ENCODE measurements at places on chromosomes 13 and 19. TPM values are rescaled to one million over a fixed set of nuclear protein-coding genes. Genes with fewer than 3 reads are reported as not detected.

DNA sequence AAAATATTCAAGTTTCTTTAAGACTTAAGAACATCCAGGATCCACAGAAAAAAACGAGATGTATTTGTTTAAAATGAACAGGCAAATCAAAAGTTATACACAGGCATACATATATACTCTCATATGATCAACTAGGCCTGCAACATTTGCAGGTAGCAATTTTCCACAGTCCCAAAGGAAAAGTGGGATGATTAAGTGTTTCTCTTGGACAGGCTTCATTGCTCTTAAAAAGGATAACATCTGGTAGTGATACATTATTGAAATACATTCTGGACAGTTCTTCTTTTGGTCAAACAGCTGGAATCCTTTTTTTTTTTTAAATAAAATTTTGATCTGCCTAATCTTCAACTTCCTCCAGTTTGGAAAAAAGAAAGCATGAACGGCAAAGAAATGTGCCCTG, 114.8 kb upstream of the TDRD3 start:
- no peak overlapping the region for H3K27ac ChIP-seq
- no peak for DNase-seq
- H3K36me3 ChIP-seq = no peaks in the 10 kb centered on the region
- H3K4me3 ChIP-seq = no peak overlapping the region

DNA sequence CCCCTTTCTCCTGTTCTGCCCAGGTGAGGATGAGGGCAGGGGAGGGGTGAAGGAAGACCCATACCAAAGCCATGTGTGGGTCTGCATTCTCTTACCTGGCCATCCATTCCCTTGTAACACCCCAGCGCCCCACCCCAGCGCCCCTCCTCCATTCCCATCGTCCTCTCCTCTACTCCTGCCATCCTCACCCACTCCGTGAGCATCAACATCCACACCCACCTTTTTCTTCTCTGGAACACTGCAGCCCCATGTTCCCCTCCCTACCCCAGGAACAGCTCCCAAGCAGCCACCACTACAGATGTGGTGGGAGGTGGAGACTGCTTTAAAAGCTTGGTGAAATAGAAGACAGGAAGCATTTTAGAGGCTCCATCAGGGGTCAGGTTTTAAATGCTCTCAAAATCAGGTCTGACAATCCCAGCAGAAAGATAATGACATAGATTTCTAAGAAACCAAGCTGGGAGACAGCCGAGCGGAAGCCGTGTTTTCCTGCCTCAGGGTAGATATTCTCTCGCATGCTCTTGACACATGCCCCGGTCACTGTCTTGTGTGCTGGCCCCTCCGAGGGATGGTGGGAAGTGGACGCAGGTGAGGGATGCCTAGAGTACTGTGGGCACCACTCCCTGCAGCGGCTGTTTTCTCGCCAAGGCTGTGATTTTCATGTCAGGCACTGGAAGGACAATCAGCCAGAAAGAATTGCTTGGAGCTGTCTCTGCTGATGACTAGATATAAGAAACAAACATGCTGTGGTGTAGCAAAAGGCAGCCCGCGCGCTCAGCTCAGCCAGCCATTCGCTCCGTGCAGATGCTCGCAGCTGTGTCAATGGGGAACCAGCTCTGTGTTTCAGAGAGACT, 9.8 kb downstream of the MEDAG start:
- H3K36me3 ChIP-seq = no peaks in the 10 kb centered on the region
- no peaks in the 10 kb centered on the region for H3K4me1 ChIP-seq
- DNase-seq = no peak
- no peak overlapping the region for H3K27ac ChIP-seq
- peaks cover 5% of the 10 kb centered on the region for H3K27me3 ChIP-seq

- no peak for DNase-seq
- H3K27ac ChIP-seq = peak overlapping the region; percentile 75
- no peak overlapping the region for H3K4me3 ChIP-seq
- no peaks in the 10 kb centered on the region for H3K36me3 ChIP-seq
- no peaks in the 10 kb centered on the region for H3K27me3 ChIP-seq
- no peaks in the 10 kb centered on the region for H3K4me1 ChIP-seq
Measured at GRCh38 chr19:15194938-15195337, 5.9 kb downstream of the NOTCH3 start.

GRCh38 chr13:43647471-43647870, 139.3 kb downstream of the ENOX1 start:
- no peak overlapping the region for H3K4me3 ChIP-seq
- H3K4me1 ChIP-seq = no peaks in the 10 kb centered on the region
- no peak for DNase-seq
- H3K27ac ChIP-seq = no peak overlapping the region
- no peaks in the 10 kb centered on the region for H3K27me3 ChIP-seq

CEACAM20 gene
- 2.6 TPM for total RNA-seq

DNA sequence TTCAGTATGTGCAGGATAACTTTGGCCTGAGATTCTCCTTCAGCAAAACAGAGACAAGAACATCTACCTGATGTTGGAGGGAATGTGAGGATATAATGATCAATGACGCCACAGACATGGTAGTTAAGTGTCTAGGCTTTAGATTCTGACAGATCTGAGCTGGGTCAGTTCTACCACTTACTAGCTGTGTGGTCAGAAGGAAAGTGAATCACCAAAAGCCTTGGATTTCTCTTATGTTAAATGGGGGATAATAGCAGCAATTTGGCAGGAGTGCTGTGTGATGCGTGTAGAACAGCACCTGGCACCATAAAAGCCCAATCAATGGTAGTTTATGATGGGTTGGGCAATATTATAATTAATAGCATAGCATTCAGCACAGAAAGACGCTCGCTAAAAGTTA, 41.7 kb downstream of the RXFP2 start:
- DNase-seq = no peak
- H3K27ac ChIP-seq = no peak overlapping the region
- H3K36me3 ChIP-seq = no peaks in the 10 kb centered on the region
- H3K27me3 ChIP-seq = peaks cover 4% of the 10 kb centered on the region
- no peaks in the 10 kb centered on the region for H3K4me1 ChIP-seq

DNA sequence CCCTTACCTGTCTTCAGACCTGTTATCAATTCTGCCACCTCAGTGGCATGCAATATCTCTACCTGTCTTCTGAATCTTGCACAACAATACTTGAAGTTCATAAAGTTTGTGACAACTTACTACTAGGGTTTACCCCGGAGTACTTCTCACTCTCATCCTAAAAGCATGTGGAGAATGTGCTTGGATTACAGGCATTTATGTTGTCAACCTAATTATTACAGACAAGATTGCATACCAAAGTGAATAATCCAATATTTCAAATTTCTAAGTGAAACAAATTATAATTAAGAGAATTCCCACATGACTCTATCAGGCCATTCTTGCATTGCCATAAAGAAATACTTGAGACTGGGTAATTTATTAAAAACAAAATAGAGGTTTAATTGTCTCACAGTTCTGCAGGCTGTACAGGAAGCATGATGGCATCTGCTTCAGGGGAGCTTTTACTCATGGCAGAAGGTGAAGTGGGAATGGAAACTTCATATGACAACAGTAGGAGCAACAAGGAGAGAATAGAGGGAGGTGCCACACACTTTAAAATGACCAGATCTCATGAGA, 661.0 kb upstream of the SPRY2 start:
- H3K4me1 ChIP-seq = no peaks in the 10 kb centered on the region
- no peaks in the 10 kb centered on the region for H3K36me3 ChIP-seq
- no peak for DNase-seq

GRCh38 chr13:76687467-76687866, 198.7 kb downstream of the KCTD12 start:
- no peaks in the 10 kb centered on the region for H3K4me1 ChIP-seq
- DNase-seq = no peak
- no peaks in the 10 kb centered on the region for H3K36me3 ChIP-seq
- no peak overlapping the region for H3K4me3 ChIP-seq
- H3K27me3 ChIP-seq = no peaks in the 10 kb centered on the region

CACNG6 gene
- 2.3 TPM for total RNA-seq

KLK5 gene
- 1.9 TPM for total RNA-seq

TSHZ3 gene
- 10.4 TPM for total RNA-seq

DNA sequence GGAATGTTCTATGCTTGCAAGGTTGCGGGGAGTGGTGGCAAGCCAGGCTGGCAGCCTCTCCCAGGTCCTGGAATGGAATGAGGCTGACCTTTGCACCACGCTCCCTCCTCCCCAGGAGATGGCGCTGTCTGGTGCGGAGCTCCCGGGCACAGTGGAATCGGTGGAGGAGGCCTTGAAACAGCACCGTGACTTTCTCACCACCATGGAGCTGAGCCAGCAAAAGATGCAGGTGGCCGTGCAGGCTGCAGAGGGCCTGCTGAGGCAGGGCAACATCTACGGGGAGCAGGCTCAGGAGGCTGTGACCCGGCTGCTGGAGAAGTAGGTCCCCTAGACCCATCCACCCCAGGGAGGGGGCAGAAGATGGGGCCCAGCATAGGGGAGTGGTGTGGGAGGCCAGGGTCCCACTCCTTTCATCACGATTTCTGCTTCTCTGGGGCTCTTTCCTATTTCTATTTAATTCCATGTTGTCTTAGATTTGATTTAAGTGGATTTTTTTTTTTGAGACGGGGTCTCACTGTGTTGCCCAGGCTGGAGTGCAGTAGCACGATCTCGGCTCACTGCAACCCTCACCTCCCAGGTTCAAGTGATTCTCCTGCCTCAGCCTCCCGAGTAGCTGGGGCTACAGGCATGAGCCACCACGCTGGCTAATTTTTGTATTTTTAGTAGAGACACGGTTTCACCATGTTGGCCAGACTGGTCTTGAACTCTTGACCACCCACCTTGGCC, 53.2 kb upstream of the SHKBP1 start:
- no peaks in the 10 kb centered on the region for H3K36me3 ChIP-seq
- no peak for DNase-seq
- no peaks in the 10 kb centered on the region for H3K27me3 ChIP-seq
- H3K27ac ChIP-seq = no peak overlapping the region

- DNase-seq = no peak
- H3K27ac ChIP-seq = no peak overlapping the region
- H3K4me1 ChIP-seq = no peaks in the 10 kb centered on the region
- H3K4me3 ChIP-seq = no peak overlapping the region
Measured at GRCh38 chr13:55120631-55121030, 2020.1 kb upstream of the PRR20A start.

ARL11 gene
- total RNA-seq = 0.05 TPM

DAND5 gene
- not detected for total RNA-seq

DNA sequence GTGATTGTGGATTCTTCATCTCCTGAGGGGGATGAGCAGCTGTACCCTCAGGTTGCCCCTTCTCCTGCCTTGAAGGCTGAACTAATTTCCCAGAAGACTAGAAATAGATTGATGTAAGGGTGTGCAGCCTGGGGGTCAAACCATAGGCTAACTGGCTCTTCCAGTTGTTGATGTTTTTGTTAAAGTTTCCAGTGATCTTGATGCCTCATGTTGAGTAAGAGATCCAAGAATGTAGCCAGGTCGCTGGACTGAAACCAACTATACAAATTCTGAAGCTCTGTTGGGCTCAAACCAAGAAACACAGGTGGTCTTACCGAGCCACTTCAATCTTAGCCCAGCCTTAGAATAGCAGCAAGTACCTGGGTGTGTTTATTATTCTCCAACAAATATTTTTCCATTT, 391.8 kb downstream of the KLF5 start:
- no peak overlapping the region for H3K4me3 ChIP-seq
- H3K27me3 ChIP-seq = no peaks in the 10 kb centered on the region
- no peaks in the 10 kb centered on the region for H3K36me3 ChIP-seq
- no peaks in the 10 kb centered on the region for H3K4me1 ChIP-seq
- no peak overlapping the region for H3K27ac ChIP-seq
- no peak for DNase-seq

- H3K4me3 ChIP-seq = no peak overlapping the region
- no peak overlapping the region for H3K27ac ChIP-seq
- H3K4me1 ChIP-seq = no peaks in the 10 kb centered on the region
Measured at GRCh38 chr13:29743201-29743786, 107.1 kb downstream of the UBL3 start.

- H3K4me3 ChIP-seq = no peak overlapping the region
- no peaks in the 10 kb centered on the region for H3K36me3 ChIP-seq
- no peaks in the 10 kb centered on the region for H3K4me1 ChIP-seq
- no peak overlapping the region for H3K27ac ChIP-seq
- no peak for DNase-seq
Measured at GRCh38 chr19:38781058-38781457, 7.7 kb upstream of the LGALS7 start.

- H3K4me3 ChIP-seq = no peak overlapping the region
- no peaks in the 10 kb centered on the region for H3K36me3 ChIP-seq
- no peaks in the 10 kb centered on the region for H3K27me3 ChIP-seq
Measured at GRCh38 chr19:4374498-4375163, 25.7 kb downstream of the SH3GL1 start.

DNA sequence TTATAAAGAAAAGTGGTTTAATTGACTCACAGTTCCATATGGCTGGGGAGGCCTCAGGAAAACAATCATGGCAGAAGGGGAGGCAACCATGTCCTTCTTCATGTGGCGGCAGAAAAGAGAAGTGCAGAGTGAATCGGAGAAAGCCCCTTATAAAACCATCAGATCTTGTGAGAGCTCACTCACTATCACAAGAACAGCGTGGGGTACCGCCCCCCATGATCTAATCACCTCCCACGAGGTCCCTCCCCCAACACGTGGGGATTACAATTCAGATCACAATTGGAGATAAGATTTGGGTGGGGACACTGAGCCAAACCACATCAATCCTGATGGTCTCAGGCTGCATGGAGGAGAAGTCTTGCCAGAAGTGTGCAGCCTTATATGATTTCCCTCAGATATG, 26.0 kb downstream of the TM9SF2 start:
- no peak for DNase-seq
- H3K36me3 ChIP-seq = no peaks in the 10 kb centered on the region
- H3K4me3 ChIP-seq = no peak overlapping the region
- no peaks in the 10 kb centered on the region for H3K27me3 ChIP-seq
- H3K27ac ChIP-seq = no peak overlapping the region

GRCh38 chr13:84683448-84683847, 801.2 kb upstream of the SLITRK1 start:
- H3K27me3 ChIP-seq = no peaks in the 10 kb centered on the region
- H3K4me3 ChIP-seq = no peak overlapping the region
- no peak for DNase-seq
- H3K27ac ChIP-seq = no peak overlapping the region
- H3K36me3 ChIP-seq = no peaks in the 10 kb centered on the region

ACER1 gene
- not detected for total RNA-seq

TEX101 gene
- total RNA-seq = 26.0 TPM

METTL21C gene
- total RNA-seq = not detected

- no peak overlapping the region for H3K27ac ChIP-seq
- H3K4me3 ChIP-seq = no peak overlapping the region
- H3K27me3 ChIP-seq = no peaks in the 10 kb centered on the region
Measured at GRCh38 chr13:27132538-27132937, 39.1 kb downstream of the USP12 start.

DNA sequence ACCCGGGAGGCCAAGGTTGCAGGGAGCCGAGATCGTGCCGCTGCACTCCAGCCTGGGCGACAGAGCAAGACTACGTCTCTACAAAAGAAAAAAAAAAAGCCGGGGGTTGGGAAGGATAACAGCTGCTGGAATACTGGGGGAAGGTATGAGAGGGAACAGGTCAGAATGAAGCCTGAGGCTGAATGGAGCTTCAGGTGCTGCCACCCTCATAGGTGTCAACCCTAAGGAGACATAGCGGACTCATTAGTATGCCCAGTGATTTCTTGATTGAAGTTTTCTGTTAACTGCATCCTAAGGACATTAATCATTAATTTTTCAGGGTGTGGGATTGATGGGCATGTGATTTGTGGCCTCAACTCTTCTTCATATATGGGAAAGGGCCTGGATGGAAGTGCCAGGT, 6.0 kb downstream of the SMARCA4 start:
- no peak for DNase-seq
- no peak overlapping the region for H3K4me3 ChIP-seq
- no peaks in the 10 kb centered on the region for H3K36me3 ChIP-seq

CD209 gene
- total RNA-seq = 0.97 TPM

ARHGAP35 gene
- total RNA-seq = 75.0 TPM

Measured in prostate gland (tissue), 2 donors.